EH (cell line): ENCODE measurements at places on chromosomes 6 and 20.

GRCh38 chr6:16576451-16577368 is 184.6 kb downstream of the ATXN1 start:
- no peak for DNase-seq

DNA sequence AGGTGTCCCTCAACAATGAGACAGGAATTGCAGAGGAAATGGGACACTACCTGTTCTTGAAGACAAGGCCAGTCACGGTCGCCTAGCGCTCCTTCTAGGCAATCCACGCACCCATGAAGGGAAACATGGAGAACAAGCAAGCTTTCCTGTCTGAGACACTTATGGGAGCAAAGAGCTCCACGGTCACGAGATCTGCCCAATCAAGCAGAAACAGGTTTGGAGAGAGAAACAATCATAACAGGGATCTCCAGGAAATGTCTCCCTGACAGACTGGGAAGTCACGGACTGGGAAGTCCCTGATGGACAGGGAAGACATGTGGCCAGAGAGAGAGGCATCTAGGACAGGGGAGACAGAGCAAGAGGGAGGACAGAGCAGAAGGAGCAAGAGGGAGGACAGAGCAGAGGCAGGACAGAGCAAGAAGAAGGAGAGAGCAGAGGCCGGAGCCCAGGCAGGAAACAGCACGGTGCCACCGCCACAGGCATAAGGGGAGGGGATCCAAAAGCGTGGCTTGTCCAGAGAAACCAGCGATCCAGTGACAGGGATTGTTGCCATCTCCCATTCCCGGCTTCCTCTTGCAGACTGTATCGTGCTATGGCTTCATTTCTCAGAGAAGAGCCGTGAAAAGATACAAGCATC is 167.8 kb upstream of the ZNF337 start:
- no peak for DNase-seq

DNA sequence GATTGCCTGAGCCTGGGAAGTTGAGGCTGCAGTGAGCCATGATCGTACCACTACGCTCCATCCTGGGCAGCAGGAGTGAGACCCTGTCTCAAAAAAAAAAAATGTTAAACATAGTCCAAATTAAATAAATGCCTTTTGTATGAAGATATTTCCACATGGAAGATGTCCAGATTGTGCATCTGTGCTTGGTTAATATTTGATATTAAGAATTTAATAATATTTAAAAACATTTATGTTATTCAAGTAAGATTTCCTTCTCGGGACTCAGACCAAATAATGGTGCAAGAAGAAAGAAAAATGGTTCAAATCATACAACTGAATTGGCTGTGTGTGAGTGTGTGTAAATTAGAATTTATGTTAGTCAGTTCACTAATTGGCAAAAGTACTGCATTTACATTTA is 202.5 kb downstream of the TBC1D7 start:
- no peak for DNase-seq

- peak; percentile 40 for DNase-seq
Observed at GRCh38 chr20:9498322-9498721, 16.1 kb upstream of the LAMP5 start.

DNA sequence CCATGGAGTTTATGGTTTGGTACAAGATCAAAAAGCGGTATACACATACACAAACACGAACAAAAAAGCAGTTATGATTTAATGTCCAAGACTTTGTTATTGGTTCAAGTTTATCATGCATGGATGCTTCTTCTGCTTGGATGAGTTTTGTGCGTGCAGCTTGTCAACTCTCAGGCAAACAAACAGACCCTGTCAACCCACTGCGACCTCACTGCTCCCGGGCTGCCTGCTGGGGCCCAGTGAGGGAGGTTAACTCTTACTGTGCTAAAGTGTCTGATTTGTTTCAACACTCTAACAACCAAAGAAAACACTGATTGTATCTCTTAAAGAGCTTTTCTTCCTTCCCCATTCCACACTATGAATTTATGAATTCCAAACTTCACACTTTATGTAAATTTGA is 26.8 kb upstream of the DDR1 start:
- DNase-seq, result no peak

DNA sequence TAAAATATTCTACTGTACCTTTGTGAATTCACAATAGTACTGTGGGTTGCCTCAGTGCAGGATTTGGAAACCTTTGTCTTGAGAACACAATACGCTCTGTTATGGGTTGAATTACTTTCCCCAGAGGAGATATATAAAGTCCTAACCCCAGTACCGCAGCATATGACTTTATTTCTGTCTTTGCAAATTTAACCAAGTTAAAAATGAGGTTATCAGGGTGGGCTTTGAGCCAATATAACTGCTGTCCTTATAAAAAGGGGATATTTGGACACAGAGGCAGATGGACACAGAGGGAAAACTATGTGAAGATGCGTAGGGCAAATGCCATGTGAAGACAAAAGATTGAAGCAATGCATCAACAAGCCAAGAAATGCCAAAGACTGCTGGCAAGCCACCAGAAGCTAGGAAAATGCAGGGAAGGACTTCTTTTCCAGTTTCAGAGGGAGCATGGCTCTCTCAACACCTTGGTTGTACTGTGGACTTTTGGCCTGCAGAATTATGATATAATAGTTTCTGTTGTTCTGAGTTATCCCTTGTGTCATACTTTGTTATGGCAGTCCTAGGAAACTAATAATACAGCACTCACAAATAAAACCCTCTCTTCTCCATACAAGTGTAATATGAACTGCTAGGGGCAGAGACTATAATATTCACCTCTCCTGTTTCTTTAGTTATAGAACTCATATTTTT is 292.6 kb upstream of the SPTLC3 start:
- DNase-seq, result no peak

DNA sequence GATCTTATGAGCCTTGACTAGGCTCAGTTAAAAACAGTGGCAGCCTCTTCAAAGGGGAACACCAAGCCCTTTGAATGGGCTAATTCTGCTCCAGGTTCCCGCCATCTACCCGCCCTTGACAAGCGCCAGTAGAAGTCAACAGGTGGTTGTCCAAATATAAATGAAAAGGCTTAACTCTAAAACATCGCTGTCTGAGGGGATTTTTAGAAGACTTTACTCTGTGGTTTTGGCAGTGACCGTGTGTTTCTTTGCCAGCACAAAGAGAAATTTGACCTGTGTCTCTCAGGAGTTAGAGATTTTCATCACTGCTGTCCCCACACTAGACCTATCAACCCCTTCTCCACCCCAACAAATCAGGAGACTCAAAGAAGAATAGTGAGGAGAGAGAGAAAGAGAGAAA is 19.8 kb upstream of the SIM1 start:
- DNase-seq, result no peak

DNA sequence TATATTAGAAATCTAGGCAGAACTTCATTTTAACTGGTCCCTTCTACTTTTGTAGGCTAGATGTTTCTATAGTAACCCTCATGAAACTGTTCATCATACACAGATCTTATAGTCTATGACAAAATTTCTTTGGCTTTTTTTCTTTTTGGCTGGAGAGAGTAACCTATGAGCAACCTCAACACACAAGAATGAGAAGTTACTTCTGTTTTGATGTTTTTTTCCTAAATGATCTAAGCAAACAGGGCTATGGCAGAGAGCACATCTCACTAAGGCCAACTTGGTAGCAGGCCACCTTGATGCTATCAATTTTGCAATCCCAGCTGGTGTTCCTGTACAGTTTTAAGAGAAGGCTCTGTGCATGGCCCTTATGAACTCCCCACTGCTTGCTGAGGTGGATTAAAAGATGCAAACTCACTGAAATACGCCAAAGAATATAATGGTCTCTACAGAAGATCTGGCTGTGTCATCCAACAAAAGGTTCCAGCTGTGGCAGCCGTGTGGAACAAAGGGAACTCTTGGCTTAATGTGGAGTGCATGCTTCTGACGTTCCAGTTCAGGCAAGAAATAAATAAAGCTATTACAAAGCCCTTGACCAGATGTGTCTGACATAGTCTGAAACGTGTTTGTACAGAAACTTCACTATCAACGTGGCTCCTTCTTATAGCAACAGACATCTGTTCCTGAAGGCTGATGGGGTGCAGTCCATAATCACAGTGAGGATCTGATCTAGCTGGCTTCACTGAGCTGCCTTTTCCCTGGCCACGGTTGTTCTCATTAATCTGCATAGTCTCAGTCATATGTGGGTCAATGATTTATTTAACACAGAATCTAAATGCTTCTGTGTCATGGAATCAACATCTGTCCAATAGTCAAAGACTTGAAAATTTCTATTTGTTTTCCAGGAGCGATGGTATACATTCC is 481.1 kb downstream of the BMP2 start:
- DNase-seq, result no peak

GRCh38 chr20:50281831-50282591 is 91.4 kb downstream of the CEBPB start:
- no peak for DNase-seq

- DNase-seq, result no peak
Observed at GRCh38 chr20:15603978-15604805, 969.1 kb downstream of the KIF16B start.

DNA sequence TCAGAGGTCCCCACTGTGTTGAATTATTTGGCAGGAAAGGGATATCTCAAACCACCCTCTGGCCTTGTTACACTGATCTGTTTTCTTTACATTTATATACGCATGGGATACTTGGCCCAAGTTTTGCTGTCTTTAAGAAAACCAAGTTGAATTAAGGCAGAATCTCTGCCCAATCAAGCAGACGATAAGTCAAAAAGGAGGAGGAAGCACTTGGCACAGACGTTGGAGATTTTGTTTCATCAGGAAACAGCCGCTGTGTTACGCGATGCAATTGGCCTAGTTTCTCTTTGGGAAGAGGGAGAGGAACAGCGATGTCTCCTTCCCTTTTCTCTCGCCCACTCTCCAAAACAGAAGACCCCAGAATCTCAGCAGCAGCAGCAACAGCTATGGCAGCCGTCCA is 20.2 kb upstream of the NAA20 start:
- DNase-seq, result no peak

DNA sequence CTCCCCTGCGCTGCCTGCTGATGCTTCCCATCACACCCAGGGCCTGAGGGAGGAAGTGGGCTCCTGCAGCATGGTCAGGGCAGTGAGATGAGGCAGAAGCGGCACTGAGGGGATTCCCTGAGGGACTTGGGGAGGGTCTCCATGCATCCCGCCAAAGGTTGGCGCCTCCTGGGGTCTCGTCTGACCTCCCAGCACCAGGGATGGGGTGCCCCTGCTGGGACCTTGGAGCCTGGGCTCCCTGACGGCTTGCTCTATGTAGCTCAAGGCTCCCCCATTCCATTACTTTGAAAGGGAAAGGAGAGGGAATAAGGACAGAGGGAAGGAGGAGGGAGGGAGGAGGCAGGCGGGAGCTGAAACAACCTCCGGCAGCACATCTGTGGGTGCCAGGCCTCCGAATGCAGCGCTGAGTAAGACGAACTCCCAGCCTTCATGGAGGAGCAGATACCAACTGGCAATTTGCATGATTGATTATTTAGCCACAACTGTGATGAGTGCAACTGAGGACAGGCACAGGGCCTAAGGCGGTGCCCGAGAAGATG is 259.3 kb downstream of the ERMARD start:
- DNase-seq, result no peak

GRCh38 chr20:21228511-21228910 is 74.6 kb upstream of the XRN2 start:
- DNase-seq, result no peak

GRCh38 chr6:48628316-48628715 is 517.3 kb upstream of the PTCHD4 start:
- peak; percentile 59 for DNase-seq

DNA sequence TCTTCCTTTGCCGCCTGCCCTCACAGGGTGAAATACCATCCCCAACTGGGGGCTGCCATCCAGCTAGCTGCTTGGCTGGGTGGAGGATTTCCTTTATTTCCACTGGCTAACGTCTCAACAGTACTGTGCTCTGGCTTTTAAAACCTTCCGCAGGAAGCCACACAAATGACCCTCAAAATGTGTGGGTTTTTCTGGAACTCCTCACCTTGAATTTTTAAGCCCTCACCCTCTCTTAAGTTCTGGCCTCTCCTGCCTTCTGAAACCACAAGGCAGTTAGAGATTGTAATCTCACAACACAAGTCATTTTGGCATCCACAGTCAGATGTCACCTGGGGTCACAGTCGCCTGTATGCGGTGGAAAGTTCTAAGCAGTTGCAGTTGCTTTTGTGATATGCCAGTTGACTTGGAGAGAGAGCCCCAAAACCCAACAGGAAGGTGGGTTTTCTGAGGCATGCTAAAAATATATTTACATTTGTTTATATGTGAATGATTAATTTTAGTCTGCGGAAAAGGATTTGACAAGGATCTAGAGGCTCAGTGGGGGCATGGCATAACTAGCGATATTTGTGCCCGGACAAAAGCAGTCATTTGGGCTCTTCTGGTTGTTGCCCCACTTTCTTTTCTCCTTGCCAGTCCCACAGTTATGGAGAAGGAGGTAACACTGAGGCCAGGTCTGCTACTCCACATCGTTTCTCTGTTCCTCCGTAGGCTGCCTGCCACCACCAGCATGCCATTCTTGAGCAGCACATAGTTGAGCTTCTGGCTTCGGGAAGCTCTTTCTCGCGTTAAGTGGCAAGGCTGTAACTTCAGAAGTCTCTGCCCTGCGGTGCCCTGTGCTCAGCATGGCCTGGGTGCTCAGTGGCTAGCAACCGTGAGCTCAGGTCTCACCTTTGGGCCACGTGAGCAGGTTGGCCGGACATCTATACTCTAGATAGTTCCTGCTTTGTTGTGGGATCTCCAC is 335.3 kb downstream of the CD83 start:
- no peak for DNase-seq

DNA sequence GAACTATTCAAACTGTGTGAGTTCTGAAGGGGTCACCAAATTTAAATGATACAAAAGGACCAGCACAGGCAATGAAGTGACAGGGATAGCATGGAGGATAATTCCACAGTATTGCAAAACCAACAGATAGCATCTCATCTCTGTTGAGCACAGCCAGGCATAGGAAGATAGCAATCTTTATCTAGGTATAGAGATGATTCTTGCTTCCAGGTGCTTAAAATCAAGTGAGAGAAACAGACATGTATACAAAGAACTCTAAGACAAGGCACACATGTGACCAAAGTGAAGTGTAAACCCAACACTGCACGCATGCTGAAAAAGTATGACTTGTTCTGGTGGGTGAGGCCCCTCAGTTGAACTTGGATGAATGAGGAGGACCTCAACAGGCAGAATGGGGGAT is 48.4 kb upstream of the ARMC2 start:
- no peak for DNase-seq

GRCh38 chr6:42045538-42046460 is 4.5 kb upstream of the TAF8 start:
- peak; percentile 79 for DNase-seq

DNA sequence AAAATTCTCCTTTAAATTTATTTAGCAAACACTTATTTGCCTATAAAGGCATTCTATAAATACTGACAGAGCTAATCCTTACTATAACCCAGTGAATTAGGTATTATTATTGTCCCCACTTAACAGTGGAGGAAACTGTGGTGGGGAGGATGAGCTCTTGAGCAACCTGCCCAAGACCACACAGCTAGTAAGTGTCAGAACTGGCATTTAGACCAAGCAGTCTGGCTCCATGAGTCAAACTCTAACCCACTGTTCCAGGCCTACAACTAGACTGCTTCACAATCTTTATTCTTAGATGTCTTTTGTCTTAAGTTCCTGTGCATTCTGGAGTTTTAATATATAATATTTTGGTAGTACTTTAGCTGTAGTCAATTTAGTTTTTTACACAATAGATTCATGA is 530.8 kb downstream of the BCKDHB start:
- DNase-seq, result peak; percentile 61
